ENCODE measurements at places on chromosomes 16 and 17.

DNA sequence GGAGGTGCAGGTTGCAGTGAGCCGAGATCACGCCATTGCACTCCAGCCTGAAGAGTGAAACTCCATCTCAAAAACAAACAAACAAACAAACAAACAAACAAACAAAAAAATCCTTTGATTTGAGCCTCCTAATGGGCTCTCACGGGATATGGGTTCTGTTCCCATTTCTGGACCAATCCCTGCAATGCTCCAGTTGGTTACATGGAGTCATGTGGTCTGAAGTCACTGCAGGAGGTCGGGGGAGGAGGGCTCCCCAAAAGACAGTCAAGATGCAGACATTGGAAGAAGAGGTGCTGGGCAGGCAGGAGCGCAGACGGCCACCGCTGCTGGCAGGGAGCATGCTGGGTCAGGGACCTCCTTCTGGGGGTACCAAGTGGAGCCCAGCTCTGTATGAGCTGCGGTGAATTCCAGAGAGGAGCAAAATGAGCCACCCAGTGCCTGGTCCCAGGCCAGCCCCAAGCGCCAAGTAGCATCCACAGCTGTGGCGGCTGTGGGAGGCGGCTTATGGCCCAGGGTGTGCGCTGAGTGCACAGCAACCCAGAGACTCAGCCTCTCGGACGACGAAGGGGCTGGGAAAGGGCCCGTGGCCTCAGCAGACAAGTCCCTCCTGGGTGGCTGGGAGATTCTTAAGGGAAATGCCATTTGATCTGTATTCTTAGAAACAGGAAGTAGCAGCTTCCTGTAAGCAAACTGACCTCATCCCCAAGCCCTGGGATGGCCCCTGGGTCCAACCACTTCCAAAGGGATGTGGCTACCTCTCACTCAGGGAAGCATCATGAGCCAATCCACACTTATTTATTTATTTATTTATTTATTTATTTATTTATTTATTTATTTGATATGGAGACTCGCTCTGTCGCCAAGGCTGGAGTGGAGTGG, 19.6 kb upstream of the ATP2A3 start:
- no peak for DNase-seq

- no peak for DNase-seq
Measured at GRCh38 chr17:31472137-31472536, 80.7 kb downstream of the RAB11FIP4 start.

DNA sequence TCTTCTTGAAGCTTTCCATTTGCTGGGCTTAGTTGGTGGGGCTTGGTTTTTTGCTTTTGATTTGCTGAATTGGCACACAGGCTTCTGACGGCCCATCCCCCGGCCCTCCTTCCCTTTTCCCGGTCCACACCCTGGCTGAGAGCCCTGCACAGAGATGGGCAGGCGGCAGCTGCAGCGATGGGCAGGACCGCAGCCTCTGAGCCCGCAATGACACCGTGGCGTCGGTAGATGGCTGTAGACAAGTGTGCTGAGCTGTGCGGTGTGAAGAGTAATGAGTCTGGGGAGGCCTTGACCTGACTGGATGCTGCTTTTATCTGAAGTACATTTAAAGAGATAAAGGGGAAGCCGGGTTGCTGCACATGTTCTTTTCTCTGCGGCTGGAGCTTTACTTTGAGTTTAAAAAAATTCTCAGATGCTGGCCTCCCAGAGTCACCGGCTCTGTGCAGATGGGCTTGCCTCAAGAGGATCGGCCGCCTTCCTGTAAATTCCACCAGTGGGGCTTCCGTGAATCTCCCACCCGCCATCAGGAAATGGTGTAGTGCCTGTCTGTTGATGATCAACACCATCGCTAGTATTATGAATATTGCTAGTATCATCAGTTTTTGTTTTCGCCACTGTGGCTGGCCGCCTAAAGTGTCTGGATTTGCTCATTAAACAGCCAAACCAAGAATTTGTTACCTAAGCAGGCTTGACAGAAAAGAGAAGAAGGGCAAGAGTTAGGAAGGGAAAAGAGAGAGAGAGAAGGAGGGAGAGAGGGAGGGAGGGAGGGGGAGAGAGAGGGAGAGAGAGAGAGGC, 245.6 kb upstream of the RBFOX1 start:
- DNase-seq, result no peak

- DNase-seq, result no peak
Measured at GRCh38 chr17:77451894-77452852, 311.4 kb downstream of the SEC14L1 start.

- no peak for DNase-seq
Measured at GRCh38 chr17:73272906-73273218, 11.2 kb upstream of the CPSF4L start.

DNA sequence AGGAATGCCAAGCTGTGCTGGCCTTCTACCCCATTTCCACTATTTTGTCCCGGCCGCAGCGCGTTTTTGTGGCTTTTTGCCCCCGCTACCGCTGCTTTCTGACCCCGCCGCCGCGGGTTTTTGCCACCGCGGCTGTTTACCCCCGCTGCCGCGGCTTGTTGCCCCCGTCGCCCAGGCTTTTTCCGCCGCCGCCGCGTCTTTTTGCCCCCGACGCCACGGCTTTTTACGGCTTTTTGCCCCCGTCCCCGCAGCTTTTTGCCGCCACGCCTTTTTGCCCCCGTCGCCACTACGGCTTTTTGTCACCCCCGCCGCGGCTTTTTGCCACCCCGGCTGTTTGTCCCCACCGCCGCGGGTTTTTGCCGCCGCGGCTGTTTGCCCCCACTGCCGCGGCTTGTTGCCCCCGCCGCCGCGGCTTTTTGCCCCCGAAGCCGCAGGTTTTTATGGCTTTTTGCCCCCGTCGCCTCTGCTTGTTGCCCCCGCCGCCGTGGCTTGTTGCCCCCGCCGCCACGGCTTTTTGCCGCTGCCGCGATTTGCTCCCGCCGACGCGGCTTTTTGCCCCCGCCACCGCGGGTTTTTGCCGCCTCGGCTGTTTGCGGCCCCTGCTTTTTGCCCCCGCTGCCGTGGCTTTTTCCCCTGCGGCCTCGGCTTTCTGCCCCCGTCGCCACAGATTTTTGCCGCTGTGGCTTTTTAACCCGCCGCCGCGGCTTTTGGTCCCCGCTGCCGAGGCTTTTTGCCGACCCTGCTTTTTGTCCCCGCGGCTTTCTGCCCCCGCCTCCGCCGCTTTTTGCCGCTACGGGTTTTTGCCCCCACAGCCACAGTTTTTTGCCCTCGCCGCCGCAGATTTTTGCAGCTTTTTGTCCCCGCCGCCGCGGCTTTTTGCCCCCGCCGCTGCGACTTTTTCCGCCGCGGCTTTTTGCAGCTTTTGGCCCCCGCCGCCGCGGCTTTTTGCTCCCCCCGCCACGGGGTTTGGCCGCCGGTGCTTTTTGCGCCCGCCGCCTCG, 520.4 kb upstream of the WSB1 start:
- no peak for DNase-seq

- no peak for DNase-seq
Measured at GRCh38 chr16:10992112-10992511, 47.7 kb downstream of the CLEC16A start.

GRCh38 chr16:80883159-80883642, 78.8 kb upstream of the CDYL2 start:
- DNase-seq, result no peak

DNA sequence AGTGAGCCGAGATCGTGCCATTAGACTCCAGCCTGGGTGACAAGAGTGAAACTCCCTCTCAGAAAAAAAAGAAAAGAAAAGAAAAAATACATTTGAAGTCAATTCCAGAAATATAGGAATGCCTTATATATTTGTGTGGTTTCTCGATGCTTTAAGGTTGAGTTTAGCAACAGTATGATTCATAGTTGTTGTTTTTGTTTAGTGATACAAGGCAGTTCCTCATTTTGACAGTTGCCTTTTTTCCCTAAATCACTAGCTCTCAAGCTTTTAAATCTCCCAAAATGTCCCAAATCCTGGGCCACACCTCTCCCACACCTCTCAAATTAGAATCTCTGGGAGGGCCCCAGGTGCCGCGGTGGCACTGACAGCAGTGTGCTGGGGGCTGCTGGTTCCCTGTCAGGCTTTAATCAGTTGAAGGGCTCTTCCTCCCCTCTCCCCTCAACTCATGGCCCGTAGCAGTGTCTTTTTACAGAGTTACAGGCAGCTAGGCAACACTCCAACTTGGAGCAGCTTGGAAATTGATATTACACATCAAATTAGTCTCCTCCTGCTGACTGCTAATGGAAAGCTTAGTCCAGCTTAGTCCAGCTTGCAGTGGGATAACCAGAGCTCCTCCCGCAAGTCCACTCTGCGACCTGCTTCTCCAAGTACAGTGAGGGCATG, 58.4 kb downstream of the EPN2 start:
- DNase-seq, result no peak

DNA sequence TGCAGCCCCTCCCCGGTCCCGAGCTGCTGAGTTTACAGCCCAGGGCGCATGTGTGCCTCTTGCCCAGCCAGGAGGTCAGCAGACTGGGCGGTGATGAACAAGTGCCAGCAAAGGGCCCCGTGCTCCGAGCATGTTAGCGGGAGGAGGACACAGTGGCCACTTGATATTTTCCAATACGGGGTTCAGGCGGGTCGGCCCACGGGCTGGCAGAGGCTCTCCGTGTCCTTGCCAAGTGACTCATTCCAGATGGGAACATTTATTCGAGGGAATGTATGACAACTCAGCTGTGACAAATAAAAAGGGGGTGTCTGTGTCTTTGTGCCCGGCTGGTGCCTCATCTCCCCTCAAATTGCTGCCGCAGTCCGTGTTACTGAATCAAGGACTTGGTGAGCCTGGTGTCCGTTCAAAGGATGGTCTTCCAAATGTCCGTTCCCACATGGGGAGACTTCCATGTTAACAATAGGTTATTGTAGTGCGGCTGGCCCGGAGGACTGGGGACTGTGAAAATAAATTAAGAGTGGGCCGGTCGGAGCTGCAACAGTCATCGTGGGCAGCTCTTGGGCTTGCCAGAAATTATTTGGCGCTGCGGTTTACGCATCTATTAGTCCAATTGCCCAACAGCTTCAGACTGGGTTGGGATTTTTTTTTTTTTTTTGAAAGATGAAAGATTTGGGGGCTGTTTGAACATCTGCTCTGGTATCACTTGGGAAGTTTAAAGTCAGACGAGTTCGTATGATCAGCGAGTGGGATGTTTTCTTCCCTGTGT, 174.0 kb upstream of the CIBAR2 start:
- no peak for DNase-seq

GRCh38 chr16:58127634-58128033, 1.5 kb downstream of the CFAP20 start:
- peak; percentile 15 for DNase-seq

DNA sequence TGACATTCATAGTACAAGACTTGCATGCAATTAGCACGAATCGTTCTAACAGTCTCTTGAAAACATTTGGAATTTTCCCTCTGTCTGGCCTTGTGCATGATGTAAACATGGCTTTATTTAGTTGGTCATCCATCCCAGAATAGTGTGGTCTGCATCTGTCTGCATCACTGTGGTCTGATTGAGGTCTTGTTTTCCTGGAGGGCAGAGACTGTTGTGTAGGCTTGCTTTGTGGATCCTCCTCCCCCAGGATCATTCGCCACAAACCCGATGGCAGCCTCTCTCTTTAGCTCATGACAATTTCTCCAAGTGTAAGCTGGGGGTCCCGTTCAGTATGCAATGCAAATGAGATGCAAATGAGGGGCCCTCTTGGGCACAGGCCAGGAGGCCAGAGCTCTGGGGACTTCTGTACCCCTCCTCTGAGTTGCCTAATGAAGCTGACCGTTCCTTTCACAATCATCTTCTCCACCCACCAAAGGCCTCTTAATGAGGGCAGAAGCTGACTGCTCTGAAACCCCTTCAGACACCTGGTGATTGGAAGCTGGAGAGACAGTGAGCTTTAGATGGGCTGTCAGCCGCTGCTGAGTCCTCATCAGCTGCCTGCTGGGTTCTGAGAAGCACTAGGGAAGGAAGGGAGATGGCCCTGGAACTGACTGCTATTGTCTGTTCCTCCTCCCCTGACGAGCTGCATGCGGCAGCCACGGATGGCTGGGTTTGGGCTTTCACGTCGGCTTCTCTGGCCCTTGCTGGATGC, 201.2 kb upstream of the CACNG3 start:
- no peak for DNase-seq

DNA sequence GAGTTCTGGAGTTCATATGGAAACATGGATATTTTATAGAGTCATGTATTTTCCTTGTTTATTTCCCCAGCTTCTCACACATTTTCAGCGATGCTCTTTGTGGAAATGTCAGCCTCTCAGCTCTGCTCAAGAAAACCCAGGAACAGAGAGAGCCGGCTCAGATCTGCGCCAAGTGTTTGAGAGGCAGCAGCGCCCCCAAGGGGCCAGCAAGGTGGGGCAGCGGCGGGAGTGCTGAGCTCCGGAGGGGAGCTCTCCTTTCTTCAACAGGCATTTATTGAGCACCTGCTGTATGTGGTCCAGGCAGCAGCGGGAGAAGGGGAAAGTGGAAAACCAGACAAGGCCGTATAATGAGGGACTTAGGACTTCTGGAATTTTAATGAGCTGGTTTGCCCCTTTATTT, 421.1 kb upstream of the C16orf82 start:
- no peak for DNase-seq

DNA sequence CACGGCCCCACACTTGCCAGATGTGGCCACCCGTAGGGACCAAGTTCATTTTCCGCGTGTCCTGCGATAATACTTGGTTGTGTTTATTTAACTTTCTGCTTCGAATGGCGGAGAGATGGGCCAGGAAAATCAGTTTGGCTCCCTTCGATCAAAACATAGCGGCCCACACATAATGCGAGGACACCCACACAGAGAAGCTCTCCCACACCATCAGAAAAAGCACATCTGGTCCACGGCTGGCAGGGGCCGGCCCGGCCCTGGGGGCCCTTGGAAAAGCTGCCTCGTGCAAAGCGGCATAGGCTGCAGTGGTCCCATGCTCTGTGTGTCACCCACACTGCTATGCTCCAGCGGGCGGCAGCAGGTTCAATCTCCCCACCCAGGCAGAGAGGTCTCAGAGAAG, 46.9 kb downstream of the ZNF423 start:
- DNase-seq, result no peak

- no peak for DNase-seq
Measured at GRCh38 chr16:14241631-14242030, 170.5 kb downstream of the MRTFB start.

DNA sequence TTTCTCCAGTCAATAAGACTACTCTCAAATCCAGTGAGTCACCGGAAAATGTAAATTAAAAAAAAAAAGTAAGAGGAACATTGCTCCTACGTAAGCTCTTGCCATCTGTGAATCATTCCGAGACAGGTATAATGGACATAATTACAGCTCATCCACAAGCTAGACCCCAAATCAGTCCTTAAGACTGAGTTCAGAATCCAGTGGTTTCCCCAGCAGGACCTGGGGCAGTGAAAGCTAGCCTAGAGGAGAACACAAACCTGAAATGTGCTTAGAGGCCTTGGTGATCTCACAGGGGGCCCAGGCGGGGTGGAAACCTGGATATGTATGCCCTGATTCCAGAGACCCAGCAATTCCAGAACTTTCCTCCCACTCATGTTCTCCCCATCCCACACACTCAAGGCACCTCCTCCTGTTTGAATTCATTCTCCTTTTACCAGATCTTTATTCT, 132.0 kb downstream of the COPRS start:
- no peak for DNase-seq
